ENCODE measurements at places on chromosomes 5 and 9.

DNA sequence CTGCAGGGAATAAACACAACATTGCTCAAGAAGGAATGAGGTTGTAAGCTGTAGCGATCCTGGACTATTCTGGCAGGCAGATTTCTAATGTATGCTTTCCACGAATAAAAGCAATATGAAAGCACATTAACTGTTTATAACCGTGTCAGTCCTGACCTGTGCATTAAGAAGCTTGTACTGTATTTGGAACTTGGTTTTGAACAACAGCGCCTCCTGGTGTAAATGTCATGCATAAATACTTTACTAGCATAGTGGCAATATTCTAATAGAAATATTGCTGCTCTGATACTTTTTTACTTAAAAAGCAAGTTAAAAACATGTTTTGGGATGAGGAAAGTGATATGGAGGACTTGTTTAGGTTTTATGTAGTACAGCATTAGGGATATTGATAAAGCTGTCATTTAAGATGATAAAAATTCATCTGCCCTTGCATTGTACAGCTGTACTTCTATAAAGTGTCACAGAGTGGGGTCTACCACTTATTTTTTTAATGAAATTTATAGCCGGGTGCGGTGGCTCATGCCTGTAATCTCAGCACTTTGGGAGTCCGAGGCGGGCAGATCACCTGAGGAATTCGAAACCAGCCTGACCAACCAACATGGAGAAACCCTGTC lies 70.7 kb upstream of the GNE start:
- peak; percentile 29 for DNase-seq

- no peak for DNase-seq
Measured at GRCh38 chr5:176693477-176693851, 46.2 kb downstream of the TSPAN17 start.

DNA sequence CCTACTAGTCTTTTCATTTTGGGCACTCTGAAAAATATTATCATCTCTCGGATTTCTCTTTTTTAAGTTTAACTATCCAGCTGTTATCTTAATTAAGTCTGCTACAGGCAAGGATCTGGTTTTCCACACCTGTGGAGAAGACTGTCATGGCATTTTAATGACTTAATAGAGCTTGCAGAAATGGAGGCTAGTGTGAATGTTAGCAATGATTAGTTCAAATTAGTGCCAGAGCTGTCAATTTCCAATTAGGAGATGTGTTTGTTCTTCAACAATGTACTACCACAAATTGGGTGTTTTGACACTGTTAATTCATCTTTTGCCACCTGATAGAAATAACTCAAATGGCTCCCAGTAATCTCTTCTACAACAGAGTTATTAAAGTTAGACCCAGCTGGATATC lies 2023.0 kb upstream of the CDH9 start:
- DNase-seq, result no peak

- DNase-seq, result peak; percentile 49
Measured at GRCh38 chr9:129891569-129891968, 56.3 kb downstream of the USP20 start.

DNA sequence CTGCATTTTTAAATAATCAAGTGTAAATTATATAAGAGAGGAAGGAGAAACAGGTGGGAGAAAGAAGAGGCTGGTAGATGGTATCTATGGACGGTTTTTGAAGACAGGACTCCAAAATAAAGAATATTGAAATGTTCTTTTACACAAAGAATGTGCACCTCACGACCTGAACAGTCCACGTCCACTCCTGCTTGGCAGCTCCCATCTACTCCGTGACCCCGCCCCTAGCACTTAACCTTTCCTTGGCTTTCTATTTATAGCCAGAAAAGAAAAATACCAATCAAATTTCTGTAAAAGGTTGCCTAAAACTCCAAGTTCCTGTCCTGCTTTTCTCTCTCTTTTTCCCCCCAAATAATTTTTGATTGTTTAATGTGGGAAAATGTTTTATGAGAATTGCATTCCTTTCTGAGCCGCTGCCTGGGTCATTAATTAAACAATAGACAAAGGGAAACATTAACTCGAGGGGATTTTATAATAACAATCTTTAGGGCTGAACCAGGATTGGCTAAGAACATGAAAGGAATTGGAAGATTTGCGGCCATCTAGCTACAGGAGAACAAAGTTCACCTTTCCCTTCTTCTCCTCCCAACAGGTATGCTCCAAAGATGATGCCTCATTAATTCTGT lies 173.6 kb upstream of the MAP3K1 start:
- no peak for DNase-seq

DNA sequence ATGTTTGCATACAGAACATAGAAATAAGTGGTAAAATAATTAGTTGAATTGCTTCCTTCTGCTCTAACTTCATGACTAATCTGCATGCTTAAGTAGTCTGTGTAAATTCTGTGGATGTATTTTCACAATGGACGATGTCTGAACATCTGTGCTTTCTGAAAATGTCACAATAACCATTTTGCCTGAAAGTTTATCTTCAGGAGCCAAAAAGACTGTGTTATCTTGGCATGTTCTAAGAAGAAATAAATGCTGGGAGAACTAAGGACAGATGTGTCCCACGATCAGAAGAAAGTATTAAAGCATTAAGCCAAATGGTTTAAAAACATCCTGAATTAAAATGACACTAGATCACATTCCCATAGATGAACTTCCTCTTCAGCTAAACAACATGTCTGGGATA lies 397.6 kb downstream of the SPOCK1 start:
- DNase-seq, result no peak

DNA sequence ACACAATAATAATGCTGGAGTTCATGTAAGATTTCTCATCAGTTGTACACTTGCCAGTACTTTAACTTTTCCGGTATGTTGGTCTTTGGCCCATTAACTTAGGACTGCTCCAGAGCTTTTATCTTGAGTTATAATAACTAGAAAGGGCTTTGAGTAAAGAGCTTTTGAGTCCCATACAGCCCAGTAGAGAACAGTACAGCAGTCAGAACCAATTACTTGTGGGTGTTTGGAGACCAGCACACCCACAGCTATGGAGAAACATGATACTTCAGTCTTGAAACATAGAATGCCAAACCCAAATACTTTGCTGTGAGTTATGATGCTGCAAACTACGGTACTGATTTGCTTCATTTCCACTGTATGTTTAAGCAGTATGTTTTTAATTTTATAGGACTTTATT lies 374.3 kb downstream of the CCDC171 start:
- DNase-seq, result no peak

DNA sequence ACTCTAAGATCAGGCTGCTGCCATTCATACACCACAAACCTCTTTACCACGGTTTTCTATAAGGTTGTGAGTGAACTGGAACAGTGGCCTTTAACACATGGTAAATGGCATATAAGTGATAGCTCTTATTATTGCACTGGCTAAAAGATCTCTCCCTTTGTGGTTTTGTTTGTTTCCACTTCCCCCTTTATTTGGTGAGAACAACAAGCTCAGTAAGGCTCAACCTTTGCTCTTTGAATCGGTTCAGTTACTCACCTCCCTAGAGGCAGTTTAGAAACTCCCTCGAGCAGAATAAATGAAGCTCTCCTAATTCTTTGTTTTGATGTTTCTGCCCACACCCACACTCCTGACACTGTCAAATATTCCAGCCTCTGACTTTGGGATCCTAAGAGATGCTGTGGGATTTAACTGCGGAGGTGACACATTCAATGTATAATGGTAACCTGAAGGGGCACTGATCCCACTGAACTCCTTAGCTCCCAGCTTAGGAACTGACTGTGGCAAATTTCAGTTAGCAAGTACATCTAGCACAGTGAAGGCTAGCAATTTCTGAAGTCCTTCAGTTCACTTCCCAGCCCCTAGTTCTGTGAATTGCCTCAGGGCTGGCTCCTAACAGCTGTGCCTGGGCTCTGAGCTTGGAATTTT lies 22.5 kb upstream of the RAD23B start:
- DNase-seq, result no peak

DNA sequence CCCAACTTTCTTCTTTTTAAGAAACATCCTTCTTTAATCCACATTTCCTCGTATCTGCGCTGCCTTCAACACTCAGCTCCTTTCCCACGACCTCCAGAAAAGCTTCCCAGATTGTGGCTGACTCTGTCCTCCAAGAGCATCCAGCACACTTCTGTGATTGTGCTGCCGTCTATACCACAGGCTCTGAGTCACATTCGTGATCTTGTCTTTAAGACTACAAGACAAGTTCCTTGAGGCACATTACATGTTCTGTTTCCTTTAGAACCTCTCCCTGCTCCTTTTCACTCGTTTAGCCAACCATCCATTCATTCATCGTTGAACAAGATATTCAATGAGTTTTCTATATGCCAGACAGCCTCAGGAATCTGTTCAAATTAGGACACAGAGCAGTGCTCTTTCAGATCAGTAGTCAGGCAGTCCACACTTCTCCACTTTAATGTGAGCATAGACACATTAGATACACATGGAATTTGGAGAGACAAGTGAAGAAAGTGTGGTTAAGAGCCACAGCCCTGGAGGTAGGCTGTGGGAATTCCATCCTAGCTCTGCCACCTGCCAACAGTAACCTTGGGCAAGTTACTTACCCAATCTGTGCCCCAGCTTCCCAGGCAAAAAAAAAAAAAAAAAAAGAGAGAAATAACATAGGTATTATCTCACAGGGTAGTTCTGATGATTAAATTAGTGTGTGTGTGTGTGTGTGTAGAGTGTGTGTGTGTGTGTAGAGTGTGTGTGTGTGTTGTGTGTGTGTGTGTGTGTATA lies 18.9 kb downstream of the WHRN start:
- no peak for DNase-seq

GRCh38 chr9:93255994-93256877 lies 72.3 kb downstream of the WNK2 start:
- DNase-seq, result no peak

- DNase-seq, result no peak
Measured at GRCh38 chr9:122032346-122032745, 60.8 kb downstream of the TTLL11 start.

DNA sequence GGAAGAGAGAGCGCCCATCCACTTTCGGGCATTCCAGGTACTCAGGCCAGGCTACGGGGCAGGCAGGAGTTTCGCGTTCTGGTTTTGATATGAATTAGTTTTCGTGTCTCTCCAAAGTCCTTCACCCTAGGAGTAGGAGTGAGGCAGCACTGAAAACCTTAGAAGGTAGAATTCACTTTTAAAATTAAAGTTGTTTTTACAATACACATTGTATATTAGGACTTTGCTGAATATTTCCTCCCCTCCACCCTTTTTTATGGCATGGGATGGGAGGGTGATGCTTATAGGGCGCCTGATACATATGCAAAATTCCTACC lies 747 bp downstream of the ITGA1 start:
- no peak for DNase-seq

DNA sequence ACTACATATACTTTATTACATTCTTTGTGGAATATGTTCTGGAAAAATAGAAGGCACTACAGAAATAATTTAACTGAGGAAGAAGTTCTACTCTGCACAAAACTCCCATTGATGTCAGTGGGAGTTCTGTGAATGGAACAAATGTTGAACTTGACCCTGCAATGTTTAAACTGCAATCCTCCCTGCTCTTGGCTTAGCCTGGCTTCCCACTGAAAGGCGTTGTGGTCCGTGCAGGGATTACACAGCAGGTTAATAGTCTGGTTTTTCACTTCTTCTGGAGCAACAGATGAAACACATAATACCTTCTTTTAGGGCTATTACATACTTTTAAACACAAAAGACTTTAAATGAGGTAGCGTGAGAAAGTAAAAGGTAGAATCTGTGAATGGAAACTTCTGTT lies 12.9 kb upstream of the ERBIN start:
- DNase-seq, result no peak

- no peak for DNase-seq
Measured at GRCh38 chr9:15693701-15694100, 140.9 kb downstream of the CCDC171 start.

GRCh38 chr5:149387982-149388381 lies 8.9 kb upstream of the IL17B start:
- no peak for DNase-seq

GRCh38 chr9:113949571-113950078 lies 73.5 kb downstream of the ZNF618 start:
- DNase-seq, result no peak

DNA sequence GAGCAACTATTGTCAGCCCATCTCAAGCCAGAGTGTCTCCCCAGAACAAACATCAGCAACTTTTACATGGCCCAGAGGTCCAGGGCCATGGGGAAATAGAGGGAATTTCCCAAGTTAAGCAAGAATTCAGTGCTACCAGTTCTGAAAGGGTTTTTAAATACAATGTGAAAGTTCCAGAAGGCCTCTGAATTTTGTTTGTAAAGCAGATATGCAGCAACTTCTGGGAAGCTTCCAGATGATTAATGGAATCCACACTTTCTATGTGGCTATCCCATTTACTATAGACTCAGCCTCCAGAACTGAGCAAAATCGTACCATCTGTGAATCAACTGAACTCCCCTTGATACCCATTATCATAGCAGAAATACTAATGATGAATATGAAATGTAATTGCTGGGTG lies 93.8 kb downstream of the FEM1C start:
- no peak for DNase-seq

- no peak for DNase-seq
Measured at GRCh38 chr9:37978983-37979382, 75.1 kb upstream of the SLC25A51 start.

GRCh38 chr9:92035146-92035545 lies 80.1 kb downstream of the SPTLC1 start:
- DNase-seq, result no peak

DNA sequence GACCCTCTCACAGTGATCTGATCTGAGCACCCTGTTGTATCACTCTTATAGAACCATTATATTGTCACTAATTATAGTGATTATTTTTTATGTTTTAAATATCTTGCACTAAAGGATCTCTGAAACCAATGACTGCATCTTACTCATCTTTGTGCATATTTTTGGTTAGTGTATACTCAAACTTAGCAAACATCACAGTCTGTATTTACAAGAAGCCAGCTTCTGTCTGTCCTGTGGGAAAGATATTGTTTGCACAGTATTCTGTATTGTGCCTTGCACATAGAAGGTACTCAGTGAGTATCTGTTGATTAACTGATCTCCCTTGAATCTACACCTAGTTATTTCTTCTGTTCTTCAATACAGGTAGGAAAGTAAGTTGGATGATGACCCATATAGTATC lies 131.5 kb downstream of the PAM start:
- no peak for DNase-seq

DNA sequence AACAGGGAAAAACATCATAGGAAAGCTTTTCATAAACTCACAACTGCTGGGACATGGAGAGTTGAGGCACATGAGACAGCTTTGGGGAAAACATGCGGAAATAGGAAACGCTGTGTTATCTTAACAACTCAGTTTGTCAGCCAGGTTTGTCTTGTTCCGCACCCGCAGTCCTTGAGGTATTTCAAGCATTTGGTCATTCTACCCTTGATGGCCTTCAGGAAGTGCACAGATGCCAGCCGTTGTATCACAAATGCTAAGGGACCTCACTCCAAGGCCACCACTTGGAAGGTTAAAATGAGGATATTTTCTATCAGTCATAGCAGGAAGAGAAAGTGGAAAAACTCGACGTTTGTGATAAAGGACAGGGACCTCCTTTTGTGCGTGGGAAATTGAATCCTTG lies 83.8 kb downstream of the TRIO start:
- DNase-seq, result no peak

- no peak for DNase-seq
Measured at GRCh38 chr5:10468256-10468655, 26.6 kb downstream of the ROPN1L start.

Data from naive thymus-derived CD8-positive, alpha-beta T cell (primary cell).